ENCODE measurements at places on chromosomes 7 and 10. TPM values are rescaled to one million over a fixed set of nuclear protein-coding genes. Genes with fewer than 3 reads are reported as not detected.

The DOCK4 gene
- polyA plus RNA-seq, result 10.6 TPM

The ZNF138 gene
- 10.9 TPM for polyA plus RNA-seq

The ABCA13 gene
- 0.05 TPM for polyA plus RNA-seq

The CEP55 gene
- polyA plus RNA-seq, result 8.2 TPM

The BLVRA gene
- 33.9 TPM for polyA plus RNA-seq

The METTL27 gene
- polyA plus RNA-seq, result 1.3 TPM

The NKX1-2 gene
- not detected for polyA plus RNA-seq

The UNC5B gene
- polyA plus RNA-seq, result 13.3 TPM

The HOGA1 gene
- polyA plus RNA-seq, result 0.82 TPM

The CHCHD1 gene
- 32.9 TPM for polyA plus RNA-seq

The ASNS gene
- 9.6 TPM for polyA plus RNA-seq

The C10orf105 gene
- 0.08 TPM for polyA plus RNA-seq

The CAV2 gene
- 41.1 TPM for polyA plus RNA-seq

The ADRA2A gene
- polyA plus RNA-seq, result 2.8 TPM

The SPDYE8 gene
- polyA plus RNA-seq, result 0.55 TPM

The TMEM270 gene
- polyA plus RNA-seq, result not detected

The KEL gene
- polyA plus RNA-seq, result 7.5 TPM

The FAM237B gene
- not detected for polyA plus RNA-seq

The SH2D4B gene
- 0.20 TPM for polyA plus RNA-seq

The FGL2 gene
- polyA plus RNA-seq, result 13.1 TPM

The IL15RA gene
- polyA plus RNA-seq, result 2.3 TPM

The MARVELD1 gene
- polyA plus RNA-seq, result 49.4 TPM

The LYZL2 gene
- polyA plus RNA-seq, result not detected

The HYAL4 gene
- polyA plus RNA-seq, result not detected

The ETV1 gene
- 22.2 TPM for polyA plus RNA-seq

The RAPGEF5 gene
- 12.2 TPM for polyA plus RNA-seq

The CUBN gene
- 5.0 TPM for polyA plus RNA-seq

The PLXNA4 gene
- 2.1 TPM for polyA plus RNA-seq

The FBXO24 gene
- 2.2 TPM for polyA plus RNA-seq

The TSPAN33 gene
- 43.8 TPM for polyA plus RNA-seq

The ITGB8 gene
- 4.6 TPM for polyA plus RNA-seq
